ENCODE measurements at places on chromosomes 2 and 18. TPM values are rescaled to one million over a fixed set of nuclear protein-coding genes. Genes with fewer than 3 reads are reported as not detected.

GRCh38 chr2:85073033-85073432 is 60.2 kb upstream of the TCF7L1 start:
- DNase-seq: no peak

DPYSL5 gene
- total RNA-seq: not detected

DNA sequence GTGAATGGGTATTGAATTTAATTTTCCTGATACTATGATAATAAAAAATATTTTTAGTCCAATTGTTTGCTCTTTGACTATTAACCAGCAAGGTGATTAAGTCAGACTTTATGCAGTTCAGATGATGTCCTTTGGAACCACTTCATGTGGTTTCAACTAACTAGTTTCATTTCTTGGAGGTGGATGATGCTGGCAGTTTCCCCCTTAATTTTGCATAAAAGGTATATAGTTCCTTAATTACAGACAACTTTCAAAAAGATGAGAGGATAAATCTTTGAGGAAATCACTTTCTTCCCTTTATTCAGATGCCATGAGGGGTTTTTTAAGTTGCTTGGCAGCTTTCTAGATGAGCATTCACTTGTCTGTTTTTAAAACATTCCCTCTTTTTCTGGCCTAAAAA is 223.1 kb downstream of the PHLPP1 start:
- DNase-seq: no peak

DNA sequence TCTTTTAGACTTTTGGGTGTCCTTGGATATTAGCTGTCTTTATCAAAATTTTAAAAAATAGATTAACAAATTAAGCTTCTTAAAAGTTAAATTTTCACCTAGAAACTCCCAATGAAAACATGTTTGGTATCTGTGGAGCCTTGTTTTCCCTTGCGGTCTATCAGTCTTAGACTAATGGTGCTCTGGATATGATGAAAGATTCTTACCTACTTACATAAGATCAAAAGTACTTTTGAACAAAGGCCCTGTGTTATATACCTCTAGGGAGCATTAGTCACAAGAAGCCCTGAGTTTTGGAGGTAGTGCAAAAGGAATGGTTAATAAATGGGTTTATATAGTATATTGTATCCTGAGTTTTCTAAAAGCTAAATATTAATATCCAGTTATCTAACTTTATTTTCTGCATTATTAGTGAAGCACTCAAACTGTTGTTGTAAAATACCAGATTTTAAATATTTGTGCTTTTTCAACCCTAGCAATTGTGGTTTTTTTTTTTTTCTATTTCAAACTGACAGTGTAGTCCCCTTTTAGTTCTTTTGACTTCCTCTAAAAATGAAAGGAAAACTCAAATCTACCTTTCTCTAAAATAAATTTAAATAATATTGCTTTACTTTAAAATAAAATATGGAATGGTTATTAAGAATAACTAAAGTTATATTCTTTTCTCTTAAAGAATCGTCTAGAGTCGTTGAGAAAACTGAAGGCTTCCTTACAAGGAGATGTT is 18.1 kb downstream of the NDC80 start:
- no peak for DNase-seq

DNA sequence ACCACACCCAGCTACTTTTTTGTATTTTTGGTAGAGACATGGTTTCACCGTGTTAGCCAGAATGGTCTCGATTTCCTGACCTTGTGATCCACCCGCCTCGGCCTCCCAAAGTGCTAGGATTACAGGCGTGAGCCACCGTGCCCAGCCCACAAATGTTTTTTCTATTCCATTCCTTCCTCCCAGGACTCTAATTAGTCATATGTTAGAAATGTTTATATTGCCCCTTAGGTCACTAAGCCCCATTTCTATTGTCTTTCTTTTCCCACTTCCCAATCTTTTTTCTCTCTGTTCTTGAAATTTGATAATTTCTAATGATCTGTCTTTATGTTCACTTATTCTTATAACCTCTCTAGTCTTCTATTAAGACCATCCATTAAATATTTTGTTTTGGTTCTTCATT is 31.3 kb upstream of the CDCA7 start:
- no peak for DNase-seq

NAT8 gene
- 26.3 TPM for total RNA-seq

DNA sequence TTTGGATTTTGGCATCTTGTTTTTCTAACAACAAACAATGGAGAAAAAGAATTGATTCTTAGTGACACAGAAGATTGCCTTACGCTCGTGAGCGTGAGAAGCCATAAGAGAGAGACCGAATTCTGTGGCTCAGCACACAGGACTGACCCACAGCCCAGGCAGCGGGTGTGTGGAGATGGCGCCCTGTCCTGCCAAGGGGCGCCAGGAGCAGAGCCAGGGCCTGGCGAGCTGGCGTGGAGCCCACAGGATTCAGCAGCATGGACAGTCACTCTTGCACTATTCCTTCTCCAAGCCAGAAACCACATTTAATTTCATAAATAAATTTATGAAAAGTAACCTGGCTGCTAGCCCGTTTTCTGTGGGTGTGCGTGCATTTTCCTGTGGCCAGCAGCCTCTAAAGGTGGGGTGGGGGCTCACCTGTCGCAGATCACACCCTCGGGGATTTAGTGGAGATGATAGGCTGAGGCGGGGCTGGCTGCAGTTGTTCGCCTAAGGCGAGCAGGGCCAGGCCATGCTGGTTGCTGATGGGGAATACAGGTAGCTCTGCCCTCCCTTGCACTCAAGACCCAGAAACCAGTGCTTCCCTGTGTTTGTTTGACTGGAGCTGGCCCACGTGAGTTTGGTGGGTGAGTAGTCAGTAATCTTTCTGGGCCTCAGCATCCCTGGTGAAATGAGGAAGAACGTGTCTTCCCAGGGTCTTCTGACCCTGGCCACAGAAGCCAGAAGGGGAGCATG is 46.2 kb downstream of the FAM168B start:
- DNase-seq: no peak

CCT4 gene
- 38.3 TPM for total RNA-seq

Measured in left lobe of liver (tissue), 2 donors.